Stimulated activated CD4-positive, alpha-beta T cell treated with anti-CD3 and anti-CD28 coated beads, Interleukin-1b, Interleukin-23, amount 100 ng/mL, for 4 hours (primary cell): ENCODE measurements at places on chromosomes 16 and 17.

DNA sequence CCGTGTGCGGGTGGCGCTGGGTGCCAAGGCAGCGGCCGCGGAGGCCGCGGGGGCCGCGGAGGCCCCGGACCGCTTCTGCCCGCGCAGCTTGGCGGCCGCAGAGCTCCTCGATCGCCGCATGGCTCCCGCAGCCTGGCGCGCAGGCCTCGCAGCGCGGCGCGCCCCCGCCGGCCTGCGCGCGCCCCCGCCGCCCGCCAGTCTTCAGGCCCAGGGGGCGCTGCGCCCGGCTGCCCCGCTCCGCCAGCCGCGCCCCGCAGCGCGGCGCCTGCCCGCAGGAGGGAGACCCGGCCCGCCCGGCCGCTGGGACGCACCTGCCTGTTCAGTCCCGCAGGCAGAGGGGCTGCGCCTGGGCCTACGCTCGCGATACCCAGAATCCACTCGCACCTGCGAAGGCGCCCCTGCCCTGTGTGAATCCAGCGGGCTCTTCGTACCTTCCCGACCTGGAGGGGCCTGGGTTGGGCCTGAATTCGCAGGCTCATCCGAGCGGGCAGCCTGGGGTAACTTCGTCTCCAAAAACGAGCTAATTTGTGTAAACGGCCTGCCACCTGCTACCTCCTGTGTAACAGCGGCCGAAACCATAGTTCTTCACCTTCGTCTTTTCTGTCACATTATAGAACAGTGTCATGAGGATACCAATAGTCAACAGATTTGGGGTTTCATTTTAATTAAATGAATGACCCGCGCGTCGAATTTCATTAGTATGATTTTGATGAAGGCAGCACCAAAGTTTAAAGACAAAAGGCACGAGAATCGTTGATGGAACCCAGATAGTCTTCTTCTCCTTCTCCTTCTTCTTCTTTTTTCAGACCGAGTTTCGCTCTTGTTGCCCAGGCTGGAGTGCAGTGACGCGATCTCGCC, at the start of gene CENPV:
Gene CENPV (minus strand): TSS at position 153 of the 858 bp plus-strand sequence. CDS start 33 bp downstream, at position 120.
- peak; percentile 52 for DNase-seq

DNA sequence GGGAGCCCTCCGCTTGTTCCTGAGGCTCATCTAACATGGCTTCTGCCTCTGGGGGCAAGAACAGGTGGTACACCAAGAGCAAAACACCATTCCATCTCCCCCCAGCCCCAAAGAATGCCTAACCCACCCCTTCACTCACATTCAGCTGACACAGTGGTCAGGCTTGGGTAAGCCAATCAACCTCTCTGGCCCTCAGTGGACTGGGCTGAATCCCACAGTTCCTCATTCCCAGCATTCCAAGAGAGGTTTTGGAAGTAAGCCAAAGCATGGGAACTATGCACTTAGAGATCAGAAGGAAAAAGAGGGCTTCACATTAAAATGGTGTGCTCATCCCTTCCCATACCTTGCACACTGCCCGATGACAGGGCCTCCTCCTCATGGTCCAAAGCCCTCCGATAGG, 7.8 kb downstream of the PIGS start:
- no peak for DNase-seq

- DNase-seq: no peak
Measured at GRCh38 chr17:68383443-68384321, 73.6 kb downstream of the WIPI1 start.

GRCh38 chr17:63699638-63700527, at the start of gene LIMD2:
TSS of gene LIMD2 (minus strand) at chr17:63700125. CDS start at chr17:63699298, 827 bp downstream.
- peak; percentile 80 for DNase-seq

- no peak for DNase-seq
Measured at GRCh38 chr17:76687298-76688164, 23.2 kb downstream of the MXRA7 start.

DNA sequence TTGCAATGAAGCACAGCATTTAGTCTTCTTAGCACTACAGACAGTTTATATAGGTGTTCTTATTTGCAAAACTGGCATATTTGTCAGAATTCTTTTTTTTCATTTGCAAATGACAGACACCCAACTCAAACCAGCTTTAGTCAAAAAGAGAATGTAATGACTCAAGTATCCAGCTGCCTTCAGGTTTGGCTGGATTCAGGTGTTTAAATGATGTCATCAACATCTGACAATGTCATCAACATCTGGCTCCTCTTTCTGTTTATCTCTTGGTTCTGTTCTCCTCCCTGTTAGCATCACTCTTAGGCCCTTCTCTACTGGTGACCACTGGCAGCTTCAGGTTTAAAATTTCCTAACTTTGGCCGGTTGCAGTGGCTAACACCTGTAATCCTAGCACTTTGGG, 18.9 kb downstream of the TMC5 start:
- no peak for DNase-seq

- DNase-seq: no peak
Measured at GRCh38 chr17:79836510-79836971, 2.7 kb downstream of the CBX4 start.

- no peak for DNase-seq
Measured at GRCh38 chr17:2830678-2831077, 34.4 kb downstream of the RAP1GAP2 start.

- no peak for DNase-seq
Measured at GRCh38 chr17:68198931-68199836, 48.7 kb upstream of the AMZ2 start.

DNA sequence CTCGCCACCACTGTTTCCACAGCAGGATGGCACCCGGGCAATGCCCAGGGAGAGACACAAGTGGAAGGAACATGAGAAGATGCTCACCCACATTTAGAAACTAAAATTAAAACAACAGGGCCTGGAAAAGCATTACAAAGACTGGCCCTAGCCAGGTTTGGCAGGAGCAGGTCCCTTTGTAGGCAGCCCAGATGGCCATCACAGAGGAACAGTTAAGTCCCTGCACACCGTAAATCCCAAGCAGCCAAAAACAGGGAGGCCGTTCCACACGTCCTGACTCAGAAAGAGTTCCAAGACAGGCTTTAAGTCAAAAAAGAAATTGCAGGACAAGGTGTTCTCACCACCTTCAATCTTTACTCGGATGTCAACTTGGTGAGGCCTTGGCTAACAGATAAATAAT, 127.1 kb downstream of the DYNLRB2 start:
- no peak for DNase-seq

- DNase-seq: no peak
Measured at GRCh38 chr16:59210955-59211541, 476.9 kb upstream of the GOT2 start.

DNA sequence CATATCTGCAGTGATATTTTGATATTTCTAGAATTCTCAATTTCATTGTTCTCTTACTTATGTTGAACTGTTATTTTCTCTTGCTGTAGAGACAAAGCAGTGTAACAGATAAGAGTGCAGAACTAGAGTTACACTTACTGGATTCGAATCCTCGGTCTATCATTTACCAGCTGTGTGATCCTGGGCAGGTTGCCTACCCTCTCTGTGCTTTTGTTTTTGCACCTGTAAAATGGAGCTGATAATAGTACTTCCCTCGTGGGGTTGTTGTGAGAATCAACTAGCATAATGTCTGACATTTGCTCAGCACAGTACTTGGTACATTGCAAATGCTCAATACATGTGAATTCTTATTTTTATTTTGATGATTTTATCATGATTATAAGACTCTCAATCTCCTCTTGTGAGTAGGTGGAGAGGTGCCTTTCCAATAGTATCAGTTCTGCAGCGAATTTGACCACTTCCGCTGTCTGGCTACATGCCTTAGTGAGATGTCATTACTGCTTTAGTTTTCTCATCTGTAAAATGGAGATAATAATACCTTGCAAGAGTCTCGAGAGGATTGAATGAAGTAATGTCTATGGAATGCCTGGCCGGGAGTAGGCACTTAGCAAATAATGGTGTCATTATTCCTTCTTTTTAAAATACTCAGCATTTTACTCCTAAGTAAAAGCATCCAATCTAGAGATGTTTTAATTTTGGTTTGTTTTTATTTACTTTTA, 312.2 kb upstream of the MAF start:
- no peak for DNase-seq
